ENCODE measurements at places on chromosomes 4 and X.

- no peak for DNase-seq
These were observed 162.3 kb downstream of the STIM2 start for GRCh38 chr4:27022963-27023362.

GRCh38 chr4:32631831-32632230 is 1911.7 kb downstream of the PCDH7 start:
- DNase-seq: no peak

- DNase-seq: no peak
These were observed 5.8 kb upstream of the TMEM271 start for GRCh38 chr4:581753-582361.

DNA sequence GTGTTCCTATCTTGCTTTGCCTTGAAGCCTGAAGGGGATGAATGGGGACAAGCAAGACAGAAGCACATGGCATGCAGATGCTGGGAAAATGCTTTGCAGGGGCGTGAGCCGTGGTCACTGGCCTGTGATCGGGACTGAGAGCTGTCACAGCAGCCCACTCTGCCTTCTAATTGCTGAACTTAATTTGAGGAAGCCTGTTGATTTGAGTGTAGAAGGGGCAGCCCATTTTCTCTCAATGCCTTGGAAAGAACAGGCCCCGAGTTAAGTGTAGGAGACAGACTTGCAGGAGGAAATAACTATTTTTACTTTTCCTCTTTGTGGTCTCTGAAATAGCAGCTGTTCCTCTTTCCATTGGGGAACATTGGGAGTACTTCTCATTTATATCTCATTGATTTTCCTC is 26.1 kb upstream of the TBC1D1 start:
- DNase-seq: no peak

DNA sequence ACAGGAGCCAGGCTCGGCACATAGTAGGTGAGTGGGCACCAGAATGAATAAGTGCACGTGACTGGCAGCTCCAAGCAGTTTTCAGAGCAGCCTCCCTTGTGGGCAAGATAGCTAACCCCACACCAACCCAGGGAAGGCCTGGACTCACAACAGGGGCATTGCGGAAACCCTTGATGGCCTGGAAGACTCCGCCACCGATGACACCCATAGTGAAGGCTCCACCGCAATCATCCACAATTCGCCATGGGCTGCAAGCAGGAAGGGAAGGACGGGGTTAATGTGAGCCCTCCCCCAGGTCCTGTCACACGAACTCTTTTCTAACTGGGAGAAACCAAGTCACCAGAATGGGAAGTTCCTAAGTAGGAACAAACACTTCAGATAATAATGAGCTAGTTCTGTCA is 957 bp downstream of the TIMM17B start:
- no peak for DNase-seq

GRCh38 chr4:45345558-45345957 is 619.2 kb upstream of the GNPDA2 start:
- DNase-seq: no peak

- no peak for DNase-seq
These were observed 33.6 kb upstream of the SPANXN2 start for GRCh38 chrX:143754183-143754582.

DNA sequence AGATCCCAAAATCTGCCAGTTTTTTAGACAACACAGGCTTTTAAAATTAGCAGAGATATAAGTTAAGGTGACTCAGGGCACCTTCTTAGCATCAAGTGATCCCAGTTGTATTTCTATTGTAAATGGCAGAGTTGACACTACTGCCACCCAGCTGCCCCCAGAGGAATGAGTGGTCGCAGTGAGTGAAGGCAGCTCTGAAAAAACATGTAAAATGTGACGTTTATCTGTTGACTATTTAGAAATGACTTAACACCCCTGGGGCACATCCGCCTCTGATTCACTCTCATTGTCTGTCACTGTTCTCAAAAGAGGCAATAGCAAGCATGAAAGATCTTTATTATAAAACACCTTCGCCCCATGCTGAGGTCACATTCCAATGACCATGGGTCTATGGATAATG is 592.4 kb downstream of the ACTRT1 start:
- DNase-seq: no peak

Data from NCI-H2081 treated with DMSO at 0.1 percent for 48 hours (cell line).